ENCODE measurements at places on chromosomes 6 and 20. TPM values are rescaled to one million over a fixed set of nuclear protein-coding genes. Genes with fewer than 3 reads are reported as not detected.

- H3K4me3 ChIP-seq, result peak overlapping the region; percentile 73
- H3K4me1 ChIP-seq, result peaks cover 34% of the 10 kb centered on the region
- H3K27me3 ChIP-seq, result no peaks in the 10 kb centered on the region
- DNase-seq, result no peak
These were observed 156.3 kb upstream of the RNF24 start for GRCh38 chr20:4171538-4172116.

ULBP3 gene
- 0.53 TPM for total RNA-seq

HLA-DMB gene
- 1.3 TPM for total RNA-seq

SRSF12 gene
- total RNA-seq, result 0.09 TPM

- no peaks in the 10 kb centered on the region for H3K36me3 ChIP-seq
- DNase-seq, result no peak
- H3K4me3 ChIP-seq, result no peak overlapping the region
- peaks cover 2% of the 10 kb centered on the region for H3K4me1 ChIP-seq
These were observed 84.2 kb downstream of the TCP11 start for GRCh38 chr6:35056952-35057351.

TOMM6 gene
- 316 TPM for total RNA-seq

GRCh38 chr6:43331891-43332290 lies 23.3 kb upstream of the CRIP3 start:
- H3K36me3 ChIP-seq, result no peaks in the 10 kb centered on the region
- peaks cover 10% of the 10 kb centered on the region for H3K4me1 ChIP-seq
- no peak overlapping the region for H3K4me3 ChIP-seq
- H3K27me3 ChIP-seq, result peaks cover 4% of the 10 kb centered on the region
- DNase-seq, result no peak

DNA sequence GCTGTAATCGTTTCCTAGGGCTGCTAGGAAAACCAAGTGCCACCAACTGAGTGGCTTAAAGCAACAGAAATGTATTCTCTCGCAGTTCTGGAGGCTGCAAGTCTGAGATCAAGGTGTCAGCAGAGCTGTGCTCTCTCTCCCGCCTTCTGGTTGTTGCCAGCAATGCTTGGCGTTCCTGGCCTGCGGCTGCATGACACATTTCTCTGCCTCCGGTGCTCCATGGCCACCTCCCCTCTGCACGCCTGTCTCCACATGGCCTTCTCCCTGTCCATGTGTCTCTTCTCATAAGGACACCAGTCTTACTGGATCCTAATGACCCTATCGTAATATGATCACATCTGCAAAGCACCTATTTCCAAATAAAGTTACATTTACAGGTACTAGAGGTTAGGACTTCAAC lies 91.7 kb upstream of the AKAP12 start:
- H3K27me3 ChIP-seq, result peaks cover 15% of the 10 kb centered on the region
- no peak overlapping the region for H3K4me3 ChIP-seq
- H3K4me1 ChIP-seq, result no peaks in the 10 kb centered on the region
- H3K36me3 ChIP-seq, result no peaks in the 10 kb centered on the region
- H3K27ac ChIP-seq, result no peak overlapping the region

- peaks cover 18% of the 10 kb centered on the region for H3K4me1 ChIP-seq
- no peaks in the 10 kb centered on the region for H3K36me3 ChIP-seq
- no peak overlapping the region for H3K27ac ChIP-seq
- peak overlapping the region; percentile 23 for H3K4me3 ChIP-seq
- peak; percentile 51 for DNase-seq
These were observed 21.1 kb upstream of the NOTCH4 start for GRCh38 chr6:32244946-32245398.

DNA sequence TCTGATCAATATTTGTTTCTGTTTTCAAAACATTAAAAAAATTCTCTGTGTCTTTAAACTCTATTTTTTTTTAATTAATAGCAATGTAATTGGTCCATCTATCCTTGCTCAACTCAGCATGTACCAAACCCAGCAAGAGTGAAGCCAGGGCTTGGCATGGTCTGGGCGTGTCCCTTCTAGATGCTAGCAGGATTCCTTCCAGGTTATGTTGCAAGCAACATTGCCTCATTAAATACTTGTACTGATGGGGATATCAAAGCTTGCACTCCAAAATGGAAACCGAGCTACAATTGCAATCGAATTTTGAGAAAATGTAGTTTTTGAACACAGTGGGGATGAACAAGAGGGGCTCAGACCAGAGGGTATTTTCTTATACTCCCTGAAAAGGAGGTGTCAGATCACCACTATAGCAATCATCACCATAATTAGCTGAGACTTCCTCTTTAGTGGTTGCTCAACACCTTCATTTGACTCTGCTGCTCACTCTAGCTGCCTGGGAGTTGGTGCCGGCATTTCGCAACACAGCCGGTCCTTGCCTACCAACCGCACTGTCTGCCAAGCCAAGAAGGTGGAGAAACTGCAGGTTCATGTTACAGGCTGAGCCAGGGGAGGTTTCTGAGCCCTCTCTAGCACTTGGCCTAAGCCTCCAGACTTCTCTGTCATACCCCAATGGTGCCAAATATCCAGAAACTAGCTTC lies 67.8 kb upstream of the RALGAPA2 start:
- no peaks in the 10 kb centered on the region for H3K36me3 ChIP-seq
- H3K27me3 ChIP-seq, result peaks cover 2% of the 10 kb centered on the region
- no peak overlapping the region for H3K27ac ChIP-seq
- no peaks in the 10 kb centered on the region for H3K4me1 ChIP-seq
- DNase-seq, result no peak

GRCh38 chr20:24584538-24585356 lies 115.3 kb downstream of the SYNDIG1 start:
- no peaks in the 10 kb centered on the region for H3K4me1 ChIP-seq
- H3K4me3 ChIP-seq, result no peak overlapping the region
- no peaks in the 10 kb centered on the region for H3K36me3 ChIP-seq
- H3K27ac ChIP-seq, result no peak overlapping the region
- no peaks in the 10 kb centered on the region for H3K27me3 ChIP-seq

LTB gene
- 16.3 TPM for total RNA-seq

PSORS1C1 gene
- not detected for total RNA-seq

WFDC5 gene
- not detected for total RNA-seq

GRCh38 chr6:6840831-6841291 lies 252.3 kb downstream of the LY86 start:
- DNase-seq, result no peak
- H3K4me3 ChIP-seq, result no peak overlapping the region
- H3K27ac ChIP-seq, result no peak overlapping the region
- H3K27me3 ChIP-seq, result peaks cover 41% of the 10 kb centered on the region
- H3K4me1 ChIP-seq, result no peaks in the 10 kb centered on the region

DNA sequence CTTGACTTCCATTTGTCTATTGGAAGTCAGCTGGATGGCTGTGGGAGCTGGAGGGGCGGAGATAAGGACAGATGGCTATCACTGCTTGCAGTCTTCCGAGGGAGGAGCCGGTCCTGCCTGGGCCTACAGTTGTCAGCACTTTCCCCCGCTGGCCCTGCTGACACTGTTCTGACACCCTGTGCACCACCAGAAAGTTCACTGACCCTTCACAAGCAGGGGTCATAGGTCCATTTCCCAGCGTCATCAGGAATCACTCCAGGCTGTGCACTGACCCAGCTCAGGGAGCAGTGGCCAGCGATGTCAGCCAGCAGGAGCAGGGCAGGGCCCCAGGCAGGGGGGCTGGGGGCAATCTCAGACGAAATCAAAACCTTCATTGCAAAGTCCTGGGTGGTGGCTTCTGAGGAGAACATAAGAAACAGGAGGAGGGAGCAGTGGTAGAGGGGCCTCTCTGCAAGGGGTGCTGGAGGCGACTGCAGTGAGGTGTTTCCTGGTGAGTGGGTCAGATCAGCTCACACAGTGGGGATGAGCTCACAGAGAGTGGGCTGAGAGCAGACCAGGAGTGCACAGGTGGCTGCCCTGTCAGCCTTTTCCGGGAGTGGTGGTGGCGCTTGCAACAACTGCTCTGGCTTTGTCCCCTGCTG lies 26.5 kb upstream of the PLEKHG1 start:
- DNase-seq, result no peak
- no peak overlapping the region for H3K27ac ChIP-seq
- peaks cover 39% of the 10 kb centered on the region for H3K27me3 ChIP-seq
- H3K4me1 ChIP-seq, result no peaks in the 10 kb centered on the region

TRIM40 gene
- total RNA-seq, result not detected

- H3K36me3 ChIP-seq, result no peaks in the 10 kb centered on the region
- H3K27me3 ChIP-seq, result no peaks in the 10 kb centered on the region
- no peak overlapping the region for H3K4me3 ChIP-seq
- no peak for DNase-seq
- H3K27ac ChIP-seq, result no peak overlapping the region
These were observed 473.5 kb upstream of the SPTLC3 start for GRCh38 chr20:12535316-12535715.

- no peak overlapping the region for H3K4me3 ChIP-seq
- no peak for DNase-seq
- peaks cover 16% of the 10 kb centered on the region for H3K4me1 ChIP-seq
- no peaks in the 10 kb centered on the region for H3K27me3 ChIP-seq
- peaks cover under 1% of the 10 kb centered on the region for H3K36me3 ChIP-seq
- no peak overlapping the region for H3K27ac ChIP-seq
These were observed 46.0 kb downstream of the NUDT3 start for GRCh38 chr6:34346175-34347119.

- H3K27ac ChIP-seq, result no peak overlapping the region
- H3K27me3 ChIP-seq, result no peaks in the 10 kb centered on the region
- H3K4me3 ChIP-seq, result no peak overlapping the region
These were observed 11.8 kb upstream of the HBS1L start for GRCh38 chr6:135066397-135066796.

DNA sequence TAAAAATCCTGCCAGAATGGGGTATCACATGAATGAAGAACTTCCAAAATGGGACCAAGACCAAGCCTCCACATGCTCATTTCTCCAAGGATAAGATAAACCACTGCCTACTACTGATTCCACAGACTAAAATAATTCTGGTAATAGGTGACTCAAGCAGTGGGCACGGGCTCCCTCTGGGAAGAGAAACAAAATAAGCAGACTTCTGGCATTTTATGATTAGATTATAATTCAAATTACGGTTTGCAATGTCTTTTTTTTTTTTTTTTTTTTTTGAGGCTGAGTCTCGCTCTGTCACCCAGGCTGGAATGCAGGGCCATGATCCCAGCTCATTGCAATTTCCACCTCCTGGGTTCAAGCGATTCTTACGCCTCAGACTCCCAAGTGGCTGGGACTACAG lies 16.0 kb downstream of the UQCC1 start:
- H3K36me3 ChIP-seq, result peaks cover 10% of the 10 kb centered on the region
- no peaks in the 10 kb centered on the region for H3K4me1 ChIP-seq
- H3K27ac ChIP-seq, result no peak overlapping the region

DNA sequence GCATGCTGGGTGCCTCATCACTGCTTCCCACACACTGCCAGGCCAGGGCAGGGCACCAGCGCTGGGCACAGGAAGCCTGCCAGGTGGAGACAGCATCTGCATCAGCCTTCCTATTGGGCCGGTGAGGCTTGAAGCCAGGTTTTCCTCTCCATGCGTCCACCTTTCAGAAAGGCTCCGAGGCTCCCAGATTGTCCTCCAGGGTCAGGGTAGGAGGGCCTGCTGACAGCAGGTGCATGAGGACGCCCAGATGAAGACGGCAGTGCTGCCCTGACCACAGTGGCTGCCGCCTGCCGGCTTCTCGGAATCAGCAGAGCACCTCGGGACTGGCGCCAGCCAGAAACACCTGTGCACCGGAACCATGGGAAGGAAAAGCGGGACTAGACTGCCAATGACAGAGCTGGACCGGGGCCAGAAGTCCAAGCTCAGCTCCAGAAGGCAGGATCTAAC lies 170.5 kb upstream of the CST7 start:
- H3K36me3 ChIP-seq, result no peaks in the 10 kb centered on the region
- no peak overlapping the region for H3K4me3 ChIP-seq
- peaks cover 22% of the 10 kb centered on the region for H3K27me3 ChIP-seq
- DNase-seq, result no peak
- peaks cover 3% of the 10 kb centered on the region for H3K4me1 ChIP-seq

DNA sequence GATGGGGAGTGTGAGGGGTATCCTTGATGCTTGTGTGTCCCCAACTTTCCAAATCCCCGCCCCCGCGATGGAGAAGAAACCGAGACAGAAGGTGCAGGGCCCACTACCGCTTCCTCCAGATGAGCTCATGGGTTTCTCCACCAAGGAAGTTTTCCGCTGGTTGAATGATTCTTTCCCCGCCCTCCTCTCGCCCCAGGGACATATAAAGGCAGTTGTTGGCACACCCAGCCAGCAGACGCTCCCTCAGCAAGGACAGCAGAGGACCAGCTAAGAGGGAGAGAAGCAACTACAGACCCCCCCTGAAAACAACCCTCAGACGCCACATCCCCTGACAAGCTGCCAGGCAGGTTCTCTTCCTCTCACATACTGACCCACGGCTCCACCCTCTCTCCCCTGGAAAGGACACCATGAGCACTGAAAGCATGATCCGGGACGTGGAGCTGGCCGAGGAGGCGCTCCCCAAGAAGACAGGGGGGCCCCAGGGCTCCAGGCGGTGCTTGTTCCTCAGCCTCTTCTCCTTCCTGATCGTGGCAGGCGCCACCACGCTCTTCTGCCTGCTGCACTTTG lies at the start of gene TNF:
Gene TNF (plus strand): TSS at position 231 of the 567 bp plus-strand sequence. CDS start 177 bp downstream, at position 408.
- peaks cover 56% of the 10 kb centered on the region for H3K36me3 ChIP-seq
- H3K4me1 ChIP-seq, result peaks cover 77% of the 10 kb centered on the region
- H3K27me3 ChIP-seq, result peaks cover 4% of the 10 kb centered on the region
- H3K4me3 ChIP-seq, result peak within 1 kb of the TSS; percentile 92
- H3K27ac ChIP-seq, result peak within 1 kb of the TSS; percentile 95

GRCh38 chr6:143802833-143803565 lies 40.1 kb upstream of the LTV1 start:
- no peaks in the 10 kb centered on the region for H3K27me3 ChIP-seq
- peak overlapping the region; percentile 81 for H3K27ac ChIP-seq
- H3K4me3 ChIP-seq, result no peak overlapping the region

SEC63 gene
- 92.3 TPM for total RNA-seq

DNA sequence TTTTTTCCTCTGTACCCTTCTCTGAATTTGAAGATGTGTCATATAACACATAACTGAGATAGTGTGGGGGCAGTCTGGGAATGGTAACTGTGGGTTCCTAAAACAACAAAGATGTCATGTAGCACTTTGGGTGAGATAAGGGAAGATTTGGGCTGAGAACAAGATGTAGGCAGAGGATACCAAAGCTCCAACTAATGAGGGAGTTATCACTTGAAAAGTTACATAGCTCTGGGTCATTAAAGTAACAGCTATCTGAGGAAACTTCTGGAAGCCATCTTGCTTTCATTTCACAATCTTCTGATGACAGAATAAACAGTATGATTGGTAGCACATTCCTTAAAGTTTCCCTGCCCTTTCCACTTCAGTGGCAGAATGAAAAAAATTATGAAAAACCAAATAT lies 255.4 kb downstream of the TBX18 start:
- H3K4me1 ChIP-seq, result no peaks in the 10 kb centered on the region
- DNase-seq, result no peak
- H3K27me3 ChIP-seq, result no peaks in the 10 kb centered on the region
- H3K36me3 ChIP-seq, result no peaks in the 10 kb centered on the region
- no peak overlapping the region for H3K27ac ChIP-seq
- no peak overlapping the region for H3K4me3 ChIP-seq
